ENCODE measurements at places on chromosomes 4 and X.

DNA sequence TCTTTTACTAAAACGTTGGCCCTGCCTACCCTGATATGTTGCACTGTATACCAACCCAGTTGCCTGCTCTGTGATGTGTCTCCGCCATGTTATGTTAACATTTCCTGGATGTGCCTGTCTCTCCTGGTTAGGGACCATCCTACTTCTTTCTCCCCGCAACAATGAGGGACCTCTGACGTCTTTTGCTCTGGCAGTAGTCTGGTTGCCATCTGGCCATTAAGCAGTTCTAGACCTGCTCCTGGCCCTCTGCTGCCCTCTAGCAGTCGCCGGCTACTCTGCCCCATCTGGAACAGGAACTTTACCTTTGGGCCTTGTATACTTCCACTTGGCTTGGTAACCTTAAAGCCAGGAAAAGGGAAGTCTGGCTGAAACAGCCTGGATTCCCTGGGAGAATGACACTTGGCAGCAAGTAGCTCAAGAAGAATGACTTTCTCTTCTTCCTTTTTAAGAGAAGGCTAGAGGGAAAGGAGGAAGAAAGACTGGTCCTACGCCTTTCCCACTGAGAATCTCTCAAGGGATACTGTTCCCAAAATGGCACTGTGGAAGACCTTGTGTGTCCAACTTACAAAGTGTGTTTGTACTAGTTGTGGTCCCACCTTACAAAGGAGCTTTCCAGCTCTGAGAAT, 63.5 kb downstream of the GPC3 start:
- DNase-seq = no peak

DNA sequence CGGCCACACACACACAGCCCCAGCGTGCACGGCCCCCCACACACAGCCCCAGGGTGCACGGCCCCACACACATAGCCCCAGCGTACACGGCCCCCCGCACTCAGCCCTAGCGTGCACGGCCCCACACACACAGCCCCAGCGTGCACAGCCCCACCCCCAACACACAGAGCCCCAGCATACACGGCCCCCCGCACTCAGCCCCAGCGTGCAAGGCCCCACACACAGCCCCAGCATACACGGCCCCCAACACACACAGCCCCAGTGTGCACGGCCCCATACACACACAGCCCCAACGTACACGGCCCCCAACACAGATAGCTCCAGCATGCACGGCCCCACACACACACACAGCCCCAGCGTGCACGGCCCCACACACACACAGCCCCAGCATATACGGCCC, 17.6 kb downstream of the GAK start:
- DNase-seq = no peak

DNA sequence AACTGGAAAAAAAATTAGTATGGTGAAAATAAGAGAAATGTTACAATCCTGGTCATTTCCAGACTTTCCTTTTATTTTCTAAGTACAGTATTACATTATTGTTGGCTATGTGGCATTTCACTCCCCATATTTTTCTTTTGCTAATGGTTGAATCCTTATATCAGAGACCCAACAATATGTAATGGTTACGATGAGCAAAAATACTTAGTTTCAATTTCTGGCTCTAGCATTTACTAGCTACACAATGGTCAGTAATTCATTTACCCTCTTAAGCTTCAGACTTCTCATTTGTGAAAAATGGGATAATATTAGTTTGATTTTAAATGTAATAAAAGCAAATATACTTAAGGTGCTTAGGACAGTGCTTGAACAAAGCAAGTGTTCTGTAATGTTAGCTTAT, 942.9 kb upstream of the PABPC4L start:
- no peak for DNase-seq

- DNase-seq = peak; percentile 94
Measured at GRCh38 chr4:139243448-139244365, 36.3 kb downstream of the MGARP start.

GRCh38 chr4:93879919-93880318, 51.4 kb downstream of the ATOH1 start:
- DNase-seq = no peak

GRCh38 chrX:132474544-132475248, 14.1 kb downstream of the MBNL3 start:
- DNase-seq = no peak

- DNase-seq = no peak
Measured at GRCh38 chr4:73194064-73194463, 64.5 kb downstream of the ANKRD17 start.

- DNase-seq = no peak
Measured at GRCh38 chrX:22712942-22713341, 286.8 kb upstream of the DDX53 start.

DNA sequence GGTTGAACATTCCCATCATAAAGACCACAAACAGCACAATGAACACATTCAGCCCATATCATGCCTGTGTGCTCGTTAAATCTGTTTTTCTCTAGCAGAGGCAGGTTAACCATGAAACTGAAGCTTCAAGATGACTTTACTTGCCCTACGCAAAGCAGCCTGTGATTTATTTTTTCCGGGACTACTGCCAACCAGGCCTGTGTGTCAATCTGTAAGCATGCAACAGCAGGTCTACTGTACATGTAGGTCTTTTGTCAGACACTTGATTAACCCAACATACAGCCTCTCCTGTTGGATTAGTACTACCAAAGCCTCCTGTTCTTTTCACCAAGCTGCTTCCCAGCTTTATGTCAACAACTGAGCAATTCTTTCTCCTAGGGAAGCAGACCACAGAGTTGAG, 85.5 kb upstream of the ACSL1 start:
- DNase-seq = peak; percentile 2

DNA sequence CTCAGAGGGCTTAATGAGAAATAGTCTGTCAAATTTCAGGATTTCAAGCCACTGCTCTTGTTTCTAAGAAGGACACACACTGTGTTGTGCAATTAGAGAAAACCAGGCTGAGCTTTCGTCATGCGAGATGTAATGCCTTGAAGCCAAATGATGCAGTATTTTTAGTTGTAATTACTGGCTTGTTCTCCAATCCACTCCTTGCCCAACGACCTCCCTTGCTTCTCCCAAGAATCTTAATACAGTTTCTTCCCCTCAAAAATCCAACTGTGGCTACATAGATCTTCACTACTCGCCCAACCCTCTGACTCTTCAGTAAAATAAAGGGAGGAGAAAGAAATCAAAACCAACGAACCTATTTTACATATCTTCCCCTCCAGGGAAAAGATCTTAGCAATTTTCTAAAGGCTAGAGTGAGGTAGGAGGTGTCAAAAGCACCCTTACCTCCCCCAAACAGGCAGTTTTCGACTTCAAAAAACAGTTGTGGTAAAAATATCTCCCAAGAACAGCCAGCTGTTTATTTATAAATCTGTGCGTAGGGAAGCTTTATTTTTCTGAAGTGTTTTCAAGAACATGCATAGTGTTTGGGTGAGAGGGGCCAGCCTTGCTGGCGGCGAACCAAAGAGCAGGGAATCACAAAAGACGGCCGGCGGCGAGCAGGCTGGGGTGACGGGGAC, 68.7 kb downstream of the MGST2 start:
- DNase-seq = peak; percentile 21

GRCh38 chrX:77548751-77549150, 101.6 kb downstream of the FGF16 start:
- no peak for DNase-seq

- no peak for DNase-seq
Measured at GRCh38 chrX:108097380-108097779, 5.8 kb downstream of the ATG4A start.

GRCh38 chr4:587671-588350, 11.7 kb upstream of the TMEM271 start:
- no peak for DNase-seq

DNA sequence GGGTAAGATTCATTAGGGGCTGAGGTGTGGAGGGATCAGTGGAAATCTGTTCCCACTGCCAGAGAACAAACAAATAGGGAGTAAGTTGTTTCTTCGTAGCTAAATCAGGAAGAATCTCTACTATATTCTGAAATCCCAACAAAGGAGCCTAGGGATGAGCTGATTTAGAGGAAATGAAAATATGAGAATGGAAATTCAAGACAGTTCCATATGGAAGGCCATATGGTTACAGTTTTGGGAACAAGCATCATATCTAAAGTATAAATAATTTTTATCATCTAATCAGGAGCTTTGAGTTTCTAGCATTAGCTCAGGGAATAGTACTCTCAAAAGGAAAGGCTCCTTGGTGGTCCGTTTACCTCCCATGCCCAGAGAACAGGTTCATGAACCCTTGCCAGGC, 218.2 kb downstream of the AASDH start:
- DNase-seq = no peak

DNA sequence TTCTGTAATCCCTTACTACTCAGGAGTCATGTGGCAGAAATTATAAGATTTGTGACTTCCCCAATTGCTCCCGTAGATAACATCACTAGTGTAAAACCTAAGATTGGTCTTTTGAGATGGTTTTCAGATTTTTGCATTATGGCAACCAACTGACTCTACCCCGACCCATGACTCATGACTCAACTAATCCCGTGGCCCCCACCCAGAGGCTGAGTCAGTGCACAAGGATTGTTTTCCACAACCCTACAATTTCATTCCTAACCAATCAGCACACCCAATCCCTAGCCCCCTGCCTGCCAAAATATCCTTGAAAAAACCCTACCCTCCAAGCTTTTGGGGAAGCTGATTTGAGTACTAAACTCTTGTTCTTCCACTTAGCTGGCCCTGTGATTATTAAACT, 109.4 kb upstream of the FAM9C start:
- no peak for DNase-seq

- DNase-seq = no peak
Measured at GRCh38 chr4:85127653-85128052, 161.2 kb upstream of the WDFY3 start.

DNA sequence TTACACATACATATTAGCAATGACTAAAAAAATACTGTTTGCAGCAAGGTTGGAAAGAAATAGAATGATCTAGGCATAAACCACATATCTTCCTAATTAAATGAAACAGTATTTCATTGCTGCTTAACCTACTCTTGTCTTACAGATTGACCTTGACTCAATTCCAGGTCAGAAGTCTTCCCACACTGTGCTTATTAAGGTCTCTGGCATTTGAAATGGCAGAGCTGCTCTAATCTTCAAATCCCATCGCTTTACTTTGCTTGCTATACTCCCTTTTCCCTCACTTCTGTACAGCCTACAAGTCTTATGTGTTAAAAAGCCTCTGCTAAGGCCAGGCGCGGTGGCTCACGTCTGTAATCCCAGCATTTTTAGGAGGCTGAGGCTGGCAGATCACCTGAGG, 424.5 kb downstream of the RPA4 start:
- DNase-seq = no peak

- no peak for DNase-seq
Measured at GRCh38 chr4:168637872-168638756, 141.3 kb downstream of the PALLD start.

- DNase-seq = no peak
Measured at GRCh38 chr4:111454961-111455360, 690.3 kb upstream of the FAM241A start.

- no peak for DNase-seq
Measured at GRCh38 chr4:186294160-186294559, 28.2 kb downstream of the F11 start.

GRCh38 chr4:174933083-174933482, 14.9 kb downstream of the ADAM29 start:
- DNase-seq = no peak

- peak; percentile 35 for DNase-seq
Measured at GRCh38 chr4:108360754-108361445, 192.2 kb upstream of the LEF1 start.

- no peak for DNase-seq
Measured at GRCh38 chr4:25350561-25350960, 26.5 kb upstream of the ANAPC4 start.

DNA sequence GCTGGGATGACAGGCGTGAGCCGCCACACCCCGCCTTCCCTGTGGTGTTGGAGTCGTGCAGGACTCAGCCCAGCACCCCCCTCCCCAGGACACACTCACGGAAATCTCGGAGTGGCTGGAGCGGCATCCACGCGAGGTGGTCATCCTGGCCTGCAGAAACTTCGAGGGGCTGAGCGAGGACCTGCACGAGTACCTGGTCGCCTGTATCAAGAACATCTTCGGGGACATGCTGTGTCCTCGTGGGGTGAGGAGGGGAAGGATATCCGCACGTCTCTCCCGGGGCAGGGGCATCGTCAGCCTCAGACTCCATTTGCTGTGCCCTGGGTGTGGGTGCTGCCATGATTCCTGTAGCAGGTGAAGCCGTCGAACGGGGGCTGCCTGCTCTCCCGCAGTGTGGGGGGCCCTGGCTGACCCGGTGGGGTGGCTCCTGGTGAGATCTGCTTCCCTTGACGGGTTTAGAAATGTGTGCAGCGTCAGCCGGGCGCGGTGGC, 10.3 kb downstream of the PLCXD1 start:
- no peak for DNase-seq

GRCh38 chr4:178240891-178241290, 798.7 kb upstream of the AGA start:
- no peak for DNase-seq

- DNase-seq = no peak
Measured at GRCh38 chr4:76723373-76723772, 174.6 kb downstream of the SOWAHB start.

DNA sequence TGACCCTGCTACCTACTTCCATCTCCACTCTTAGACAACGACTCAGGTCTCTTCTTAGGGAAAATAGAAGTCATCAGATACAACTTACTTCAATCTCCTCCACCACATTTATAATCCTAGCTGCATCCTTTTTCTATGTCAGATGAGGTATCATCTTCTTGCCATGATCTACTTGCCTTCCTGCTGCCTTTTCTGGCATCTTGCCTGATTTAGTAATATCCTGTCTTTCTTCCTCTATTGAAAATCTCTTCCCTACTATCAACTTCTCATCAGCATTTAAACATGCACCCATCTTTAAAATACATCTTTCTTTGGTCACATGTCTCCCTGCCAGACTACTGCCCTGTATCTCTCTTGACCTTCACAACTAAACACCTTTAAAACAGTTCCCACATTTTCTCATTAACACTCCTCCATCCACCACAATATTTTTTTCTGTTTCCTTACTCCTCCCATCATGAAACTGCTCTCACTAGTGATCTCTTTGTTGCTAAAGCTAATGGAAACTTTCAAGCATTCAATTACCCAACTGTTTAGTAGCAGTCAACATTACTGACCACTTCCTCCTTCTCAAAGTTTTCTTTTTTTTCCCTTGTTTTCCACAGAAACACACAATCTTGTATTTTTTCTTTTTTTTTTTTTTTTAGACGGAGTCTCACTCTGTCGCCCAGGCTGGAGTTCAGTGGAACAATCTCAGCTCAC, 100.8 kb upstream of the CXorf66 start:
- DNase-seq = no peak

DNA sequence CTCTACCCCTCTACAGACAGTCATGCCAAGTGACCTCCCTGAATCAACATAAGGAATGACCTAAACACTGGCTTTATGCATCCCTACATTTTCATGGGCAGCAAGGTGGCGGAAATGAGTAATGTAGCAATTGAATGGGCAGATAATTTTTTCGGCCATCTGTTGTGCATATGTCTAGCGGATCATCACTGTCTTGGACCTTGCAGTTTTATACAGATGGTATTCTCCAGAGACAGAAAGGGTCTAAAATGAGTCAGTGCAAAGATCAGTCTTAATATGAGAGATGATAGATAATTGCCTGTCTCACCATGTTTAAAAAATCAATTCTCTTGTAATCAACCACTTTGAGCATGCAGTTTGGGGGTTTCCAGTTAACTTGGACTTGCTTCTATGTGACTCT, 177.3 kb upstream of the DKK2 start:
- no peak for DNase-seq

- peak; percentile 48 for DNase-seq
Measured at GRCh38 chrX:71541210-71542022, 8.5 kb downstream of the OGT start.
